ENCODE measurements at places on chromosomes 4 and X.

DNA sequence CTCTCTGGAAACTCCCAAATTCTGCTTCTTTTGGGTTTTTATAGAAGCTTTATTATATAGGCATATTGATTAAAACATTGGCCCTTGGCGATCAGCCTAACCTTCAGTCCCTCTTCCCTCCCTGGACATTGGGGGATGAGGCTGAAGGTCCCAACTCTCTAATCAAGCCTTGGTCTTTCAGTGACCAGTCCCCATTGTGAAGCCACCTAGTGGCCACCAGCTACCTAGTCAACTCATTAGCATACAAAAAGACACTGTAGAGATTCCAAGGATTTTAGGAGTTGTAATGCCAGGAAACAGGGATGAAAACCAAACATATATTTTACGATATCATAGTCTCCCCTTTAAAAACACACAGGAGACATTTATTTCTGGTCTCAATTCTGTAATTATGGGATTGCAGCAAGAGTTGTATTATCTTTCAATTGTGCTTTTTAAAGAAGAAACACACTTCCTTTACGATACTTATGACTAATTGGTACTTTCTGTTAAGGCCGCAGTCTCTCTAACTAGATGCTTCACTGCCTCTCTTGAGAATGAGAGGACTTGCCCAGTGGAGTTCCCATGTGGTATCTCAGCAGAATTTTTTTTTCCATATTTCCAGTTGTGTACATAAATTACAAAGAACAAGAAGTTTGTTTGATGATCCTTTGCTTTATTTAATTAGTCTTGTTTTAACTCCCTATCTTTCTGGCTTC lies 58.2 kb downstream of the WDR17 start:
- peak; percentile 49 for DNase-seq

DNA sequence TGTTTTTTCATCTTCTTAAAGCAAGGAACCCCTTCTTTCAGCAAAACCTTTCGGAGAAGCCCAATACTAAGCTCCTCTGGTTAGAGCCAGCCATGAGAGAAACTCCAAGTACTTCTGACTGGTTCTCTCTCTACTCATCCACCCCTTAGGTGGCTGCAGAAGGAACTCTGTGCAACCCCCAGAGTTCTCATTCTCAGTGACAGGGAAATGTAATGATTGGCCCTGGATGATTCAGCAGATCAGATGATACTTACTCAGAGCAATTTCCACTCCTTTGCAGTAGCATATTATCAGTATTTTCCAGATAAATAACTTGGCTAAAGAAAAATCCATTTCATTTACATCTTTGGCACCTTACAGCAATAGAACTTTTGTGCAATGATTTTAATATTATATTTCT lies 3.2 kb downstream of the SPP1 start:
- DNase-seq, result no peak

DNA sequence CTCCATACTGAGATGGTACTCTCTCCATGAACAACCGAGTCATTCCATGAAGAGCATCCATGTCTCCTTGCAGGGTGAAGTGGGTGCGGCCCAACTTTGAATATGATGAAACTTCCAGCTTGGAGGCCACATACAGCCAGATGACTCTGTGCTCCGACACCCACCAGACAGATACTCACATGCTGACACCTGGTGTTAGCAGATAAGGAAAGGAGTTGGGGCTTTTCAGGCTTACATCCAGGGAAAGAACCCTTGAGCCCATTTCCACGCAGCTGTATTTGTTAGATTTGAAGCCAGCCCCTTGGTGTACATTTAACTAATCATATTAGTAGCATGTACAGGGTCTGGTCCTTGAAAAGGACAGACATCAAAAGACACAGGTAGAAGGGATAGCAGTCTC lies 62.1 kb upstream of the PRRG3 start:
- no peak for DNase-seq

DNA sequence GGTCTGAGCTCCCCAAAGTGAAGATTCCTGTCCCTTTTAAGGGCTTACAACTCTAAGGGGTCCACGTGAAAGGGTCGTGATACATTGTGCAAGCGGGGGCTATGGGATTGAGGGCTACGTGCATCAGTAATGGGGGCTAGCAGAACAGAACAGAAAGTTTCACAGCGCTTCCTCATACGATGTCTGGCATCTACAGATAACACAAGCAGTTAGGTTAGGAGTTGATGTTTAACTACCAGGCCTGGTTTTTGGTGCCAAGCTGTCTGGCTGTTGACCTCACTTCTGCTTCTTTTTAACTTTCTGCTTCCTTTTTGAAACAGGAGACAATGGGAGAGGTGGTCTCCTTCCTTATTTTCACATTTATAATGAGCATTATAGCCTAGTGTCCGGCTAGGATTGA lies 368.6 kb upstream of the CXorf51A start:
- no peak for DNase-seq

GRCh38 chr4:81021981-81022380 lies 8.5 kb upstream of the BMP3 start:
- no peak for DNase-seq

GRCh38 chr4:15197005-15197404 lies 194.7 kb downstream of the CPEB2 start:
- DNase-seq, result no peak

- DNase-seq, result no peak
These were observed 5.0 kb downstream of the F8A1 start for GRCh38 chrX:154890990-154891639.

DNA sequence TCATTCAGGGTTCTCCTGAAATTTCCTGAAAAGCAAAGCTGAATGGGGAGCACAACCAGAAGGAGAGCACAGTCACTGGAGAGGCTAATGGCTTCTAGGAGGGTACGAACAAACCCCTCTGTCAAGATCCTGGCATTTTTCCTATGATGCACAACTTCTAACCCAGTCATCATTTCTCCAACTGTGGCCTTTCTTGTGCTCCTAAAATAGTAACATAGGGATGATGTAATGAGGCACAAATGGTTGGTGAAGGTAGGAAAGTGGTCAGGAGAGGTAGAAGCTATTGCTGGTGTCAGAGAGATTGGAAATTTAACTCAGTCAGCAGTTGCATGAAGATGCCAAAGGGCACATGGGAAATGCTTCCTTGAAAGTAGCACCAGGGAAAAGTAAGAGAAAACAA lies 52.7 kb downstream of the SLC10A7 start:
- no peak for DNase-seq

DNA sequence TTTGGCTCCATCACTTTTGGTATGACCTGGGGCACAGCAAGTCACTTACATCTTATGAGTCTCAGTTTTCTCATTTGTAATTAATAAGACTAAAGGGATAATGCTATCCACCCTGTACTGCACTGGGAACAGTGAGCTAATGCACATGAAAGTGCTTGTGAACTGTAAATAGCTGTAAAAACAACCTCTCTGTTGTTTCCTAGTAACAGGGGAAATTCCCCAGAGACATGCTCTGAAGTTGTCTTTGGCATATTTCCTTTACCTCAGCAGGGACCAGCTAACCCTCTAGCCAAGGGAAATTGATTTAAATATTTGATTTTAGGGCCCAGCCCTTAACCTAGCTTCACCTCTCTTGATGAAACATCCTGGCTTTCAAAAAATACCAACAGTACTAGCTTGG lies 6.1 kb upstream of the CYSLTR1 start:
- peak; percentile 13 for DNase-seq

DNA sequence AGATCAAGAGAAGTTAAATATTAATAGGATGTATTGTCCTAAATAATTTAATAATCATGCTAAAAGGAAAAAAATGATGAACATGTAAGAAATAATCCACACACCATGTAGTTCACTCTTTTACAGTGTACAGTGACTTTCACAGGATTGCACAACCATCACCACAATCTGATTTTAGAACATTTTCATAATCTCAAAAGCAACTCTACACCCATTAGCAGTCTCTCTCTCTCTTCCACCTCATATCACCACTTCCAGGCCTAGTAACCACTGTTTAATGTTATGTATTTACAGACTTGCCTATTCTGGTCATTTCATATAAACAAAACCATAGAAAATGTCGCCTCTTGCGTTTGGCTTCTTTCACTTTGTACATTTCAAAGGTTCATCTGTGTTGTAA lies 153.4 kb downstream of the FSTL5 start:
- no peak for DNase-seq

- DNase-seq, result no peak
These were observed 16.6 kb downstream of the GEMIN8 start for GRCh38 chrX:14013054-14013453.

GRCh38 chrX:3520458-3520857 lies 174.0 kb upstream of the MXRA5 start:
- no peak for DNase-seq

GRCh38 chrX:17812763-17813162 lies 48.3 kb downstream of the RAI2 start:
- DNase-seq, result no peak

- DNase-seq, result no peak
These were observed 27.3 kb downstream of the PITX2 start for GRCh38 chr4:110595583-110595982.

DNA sequence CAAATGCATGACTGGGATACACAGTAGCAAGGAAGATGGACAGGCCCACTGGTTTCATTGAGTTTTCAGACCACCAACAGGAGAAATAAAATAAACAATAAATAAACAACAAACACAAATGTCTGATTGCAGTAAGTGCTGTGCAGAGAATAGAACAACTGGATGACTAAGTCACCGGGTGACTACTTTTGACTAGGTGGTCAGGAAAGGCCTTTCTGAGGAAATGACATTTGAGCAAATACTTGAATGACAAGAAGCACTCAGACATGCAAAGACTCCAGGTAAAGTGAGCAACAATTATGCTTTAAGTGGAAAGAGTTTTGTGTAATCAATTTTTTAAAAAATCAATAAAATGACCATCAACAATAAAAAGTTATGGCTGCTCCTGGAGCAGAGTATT lies 137.7 kb downstream of the BTC start:
- DNase-seq, result no peak
